ENCODE measurements at places on chromosomes 11 and 22.

DNA sequence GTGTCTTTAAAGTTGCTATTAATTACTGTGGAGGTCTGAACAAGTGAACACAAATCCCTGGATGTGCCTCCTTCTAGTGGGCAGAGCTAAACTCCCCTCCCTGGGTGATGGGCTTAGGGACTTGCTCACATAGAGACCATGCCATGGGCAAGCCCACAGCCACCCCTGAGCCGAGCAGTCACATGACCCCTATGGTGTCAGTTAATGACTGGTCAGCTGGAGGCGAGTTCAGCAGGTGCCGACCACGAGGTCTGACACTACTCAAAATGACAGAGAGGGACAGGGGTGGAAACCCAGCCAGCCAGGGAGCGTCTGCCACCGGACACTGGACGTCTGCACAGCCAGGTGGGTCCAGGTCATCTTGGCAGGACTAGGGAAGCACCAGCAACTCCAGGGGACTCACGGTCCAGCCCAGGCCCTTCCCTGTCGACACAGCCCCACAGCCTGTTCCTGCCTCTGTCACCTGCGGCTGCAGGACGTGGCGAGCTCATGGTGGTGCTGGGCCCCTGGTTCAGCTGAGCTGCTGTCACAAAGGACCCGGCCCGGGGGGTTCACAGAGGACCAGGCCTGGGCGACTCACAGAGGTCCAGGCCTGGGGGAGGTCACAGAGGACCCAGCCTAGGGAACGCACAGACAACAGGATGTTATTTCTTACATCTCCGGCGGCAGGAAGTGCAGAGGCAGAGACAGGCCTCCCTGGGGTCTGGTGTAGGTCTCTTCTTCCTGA, 135.0 kb downstream of the BRD1 start:
- no peak for DNase-seq

GRCh38 chr11:33063326-33063881, 24.0 kb downstream of the TCP11L1 start:
- DNase-seq, result no peak

DNA sequence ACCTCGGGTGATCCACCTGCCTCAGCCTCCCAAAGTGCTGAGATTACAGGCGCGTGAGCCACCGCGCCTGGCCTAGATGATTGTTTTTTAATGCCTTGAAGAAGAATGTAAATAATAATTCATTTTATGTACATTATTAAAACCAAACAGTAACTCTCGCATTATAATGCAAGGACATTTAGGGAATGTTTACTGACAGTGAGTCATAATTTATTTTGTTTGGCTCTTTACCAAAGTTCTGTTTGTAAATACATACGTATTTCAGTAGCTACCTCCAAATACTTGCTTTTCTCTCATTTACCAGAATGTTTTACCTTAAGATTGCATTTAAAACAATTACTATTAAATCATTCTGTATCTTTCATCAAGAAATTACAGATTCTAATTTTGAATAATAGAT, 3.0 kb downstream of the RAB39A start:
- no peak for DNase-seq

DNA sequence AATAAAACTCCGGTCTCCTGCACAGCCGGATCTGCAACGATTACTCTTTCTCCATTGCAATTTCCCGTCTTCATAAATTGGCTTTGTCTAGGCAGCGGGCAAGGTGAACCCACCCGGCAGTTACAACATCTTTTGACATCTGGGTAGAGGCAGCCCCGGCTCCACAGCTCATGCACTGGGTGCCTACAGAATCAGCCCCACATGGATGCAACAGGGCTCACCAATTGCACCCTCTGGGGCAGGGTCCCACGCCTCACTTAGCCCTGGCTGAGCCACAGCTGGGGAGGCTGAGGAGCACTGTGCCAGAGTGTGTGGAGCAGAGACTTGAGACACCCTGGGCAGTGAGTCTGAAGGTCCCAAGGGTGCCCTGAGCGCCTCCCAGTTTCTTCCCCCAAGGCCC, 710.2 kb downstream of the TBC1D22A start:
- no peak for DNase-seq

- DNase-seq, result no peak
Observed at GRCh38 chr11:77213589-77214428, 85.8 kb downstream of the MYO7A start.

DNA sequence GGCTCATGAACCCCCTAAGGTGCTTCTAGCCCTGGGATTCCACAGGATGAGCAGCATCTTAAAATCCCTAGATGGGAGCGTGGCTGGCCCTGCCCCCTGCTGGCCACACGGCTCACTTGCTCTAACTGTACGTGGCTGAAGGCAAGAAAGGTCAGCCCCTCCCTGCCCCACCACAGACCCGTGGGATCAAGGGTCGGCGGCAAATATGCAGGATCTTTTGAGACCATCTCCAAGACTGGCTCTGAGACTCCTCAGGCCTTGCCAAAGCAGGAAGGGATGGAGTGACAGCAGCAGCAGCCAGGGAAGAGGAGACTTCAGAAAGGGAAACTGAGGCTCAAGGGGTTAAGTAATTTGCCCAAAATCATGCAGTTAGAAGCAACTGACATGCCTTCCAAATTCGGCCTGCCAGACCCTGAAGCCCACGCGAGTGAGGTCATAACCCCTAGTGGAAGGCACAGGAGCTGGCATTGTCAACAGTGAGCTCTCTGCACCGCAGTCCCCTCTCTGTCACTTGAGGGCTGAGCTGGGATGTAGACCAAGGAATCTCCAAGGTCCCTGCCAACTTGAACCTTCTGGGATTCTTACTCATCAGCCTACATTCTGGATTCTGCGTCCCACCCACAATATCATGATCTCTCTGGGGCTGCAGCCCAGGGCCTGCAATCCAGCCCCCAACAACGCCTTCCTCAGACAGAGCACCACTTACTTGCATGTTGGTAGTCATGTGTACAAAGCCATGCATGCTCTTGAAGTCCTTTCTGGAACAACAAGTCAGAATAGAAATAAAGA, 31.4 kb downstream of the CREB3L1 start:
- peak; percentile 49 for DNase-seq

DNA sequence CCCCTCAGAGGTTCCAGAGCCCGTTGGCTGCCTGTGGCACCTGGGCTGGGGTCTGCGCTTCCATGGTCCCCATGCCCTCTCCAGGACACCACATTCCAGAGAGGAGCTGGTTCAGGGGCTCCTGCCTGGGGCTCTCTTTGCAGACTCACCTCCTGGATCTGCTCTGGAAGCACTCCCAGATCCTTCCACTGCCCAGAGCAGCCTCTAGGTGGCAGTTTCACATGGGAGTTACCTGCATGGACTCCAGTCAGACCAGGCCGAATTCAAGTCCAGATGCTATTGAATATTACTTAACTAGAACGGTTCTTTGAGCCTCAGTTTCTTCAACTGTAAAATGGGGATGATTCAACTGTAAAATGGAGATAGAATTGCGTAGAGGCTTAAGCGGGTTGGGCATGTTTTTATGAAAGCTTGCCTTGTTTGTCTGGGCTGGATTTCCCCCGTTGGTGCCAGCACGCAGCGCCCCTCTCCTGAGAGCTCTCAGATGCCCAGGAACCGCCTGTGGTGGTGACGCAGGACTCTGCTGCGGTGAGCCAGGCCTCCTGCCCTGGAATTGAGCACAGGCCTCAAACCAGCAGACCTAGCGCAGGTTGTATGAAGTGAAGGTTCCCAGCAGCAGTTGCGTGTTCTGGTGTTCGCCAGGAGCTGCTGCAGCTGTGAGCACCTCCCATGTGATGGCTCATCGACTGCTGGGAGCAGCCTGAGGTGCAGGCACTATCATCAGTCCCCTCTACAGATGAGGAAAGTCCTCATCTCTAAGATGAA, 44.2 kb downstream of the LMO1 start:
- no peak for DNase-seq

GRCh38 chr11:8005556-8005955, 18.4 kb downstream of the EIF3F start:
- DNase-seq, result no peak

DNA sequence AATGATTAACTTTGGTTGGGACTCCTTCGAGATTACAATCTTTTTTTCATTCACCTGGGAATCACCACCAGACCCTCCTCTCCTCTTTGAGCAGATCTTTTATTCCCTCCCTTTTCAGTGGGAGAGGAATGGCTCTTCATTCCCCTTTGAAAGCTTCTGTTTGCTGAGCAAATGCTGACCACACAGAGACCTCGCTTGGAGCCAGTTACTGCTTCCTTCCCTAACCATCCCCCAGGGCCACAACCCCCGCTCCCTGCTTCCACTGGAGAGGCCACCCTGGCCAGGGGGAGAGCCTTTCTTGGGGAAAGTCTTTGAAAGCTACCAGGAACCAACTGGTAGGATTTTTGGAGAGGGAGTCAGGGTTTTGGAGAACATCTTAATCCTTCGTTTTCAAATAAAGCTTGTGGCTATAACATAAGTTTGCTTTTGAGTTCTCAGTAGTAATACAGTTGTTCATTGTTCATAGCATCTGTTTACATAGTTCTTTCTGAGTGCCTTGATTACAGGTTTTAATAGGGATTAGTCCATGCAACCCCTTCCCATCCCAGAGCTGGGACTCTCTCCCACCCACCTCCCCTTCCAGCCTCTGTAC, 138.4 kb downstream of the DBX1 start:
- no peak for DNase-seq
